ENCODE measurements at places on chromosomes 2 and 18.

GRCh38 chr2:179594268-179595112, 266.9 kb downstream of the ZNF385B start:
- DNase-seq = no peak

DNA sequence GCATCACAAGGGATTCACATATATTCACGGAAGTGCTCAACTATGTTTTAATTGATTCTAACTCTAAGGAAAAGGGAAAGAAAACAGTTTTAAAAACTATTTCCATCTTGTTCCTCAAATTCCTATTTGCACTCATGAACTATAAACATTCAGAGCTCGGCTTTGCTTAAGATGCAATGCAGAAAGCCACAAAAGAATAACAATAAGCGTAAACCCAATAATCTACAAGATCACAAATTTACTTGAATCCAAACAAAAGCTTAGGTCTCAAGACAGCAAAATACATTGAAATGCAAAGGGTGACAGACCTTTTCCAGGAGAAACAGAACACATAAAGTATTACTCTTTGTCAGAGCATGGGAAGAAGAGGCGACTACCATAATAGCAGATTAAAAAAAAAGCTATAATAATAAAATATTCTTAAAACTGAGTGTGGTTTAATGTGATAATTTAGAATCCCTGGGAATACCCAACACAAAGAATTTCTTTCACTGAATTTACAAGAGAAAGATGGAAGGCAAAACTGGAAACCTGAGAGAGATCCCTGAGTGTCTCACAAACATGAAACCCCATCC, 1094.9 kb downstream of the LRP1B start:
- DNase-seq = no peak

GRCh38 chr2:144454466-144455287, 65.2 kb downstream of the ZEB2 start:
- no peak for DNase-seq

GRCh38 chr2:133489146-133489545, 79.1 kb downstream of the NCKAP5 start:
- no peak for DNase-seq

DNA sequence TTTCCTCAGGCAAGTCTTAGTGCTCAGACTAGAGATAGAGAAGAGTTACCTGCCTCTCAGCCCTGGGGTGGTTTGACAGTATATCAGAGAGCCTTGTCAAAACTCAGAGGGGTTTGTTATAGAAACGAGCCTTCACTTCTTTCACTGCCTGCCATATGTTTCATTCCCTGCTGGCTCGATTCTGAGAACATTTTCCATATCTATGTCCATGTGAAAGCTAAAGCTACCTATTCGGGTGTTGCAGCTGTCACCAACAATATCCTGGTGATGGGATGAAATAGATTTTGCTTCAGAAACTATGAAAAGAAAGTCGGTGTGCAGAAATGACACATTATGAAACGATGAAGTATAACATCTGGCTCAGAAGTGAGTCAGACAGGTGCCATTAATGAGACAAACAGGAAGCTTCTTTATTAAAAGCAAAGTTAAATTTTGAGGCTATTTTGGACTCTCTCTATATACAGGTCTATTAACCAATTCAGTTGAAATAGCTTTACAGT, 56.1 kb upstream of the TANK start:
- DNase-seq = no peak
